ENCODE measurements at places on chromosomes 4 and X.

DNA sequence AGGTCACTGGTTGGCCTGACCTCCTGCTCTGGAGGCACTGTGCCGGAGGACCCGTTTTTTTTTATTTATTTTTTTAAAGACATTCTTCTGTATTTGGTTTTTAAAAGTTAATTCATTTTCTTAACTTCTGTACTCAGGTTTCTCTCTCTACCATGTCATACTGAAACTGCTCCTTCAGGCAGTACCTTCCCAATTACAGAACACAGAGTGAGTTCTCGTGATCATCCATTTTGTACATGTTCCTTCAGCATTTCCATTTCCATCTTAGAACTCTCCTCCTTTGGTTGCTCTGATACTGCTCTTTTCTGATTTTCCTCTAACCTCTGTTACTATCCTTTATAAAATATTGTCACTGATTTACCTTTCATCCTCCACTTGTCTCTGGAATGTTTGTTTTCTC is 17.9 kb downstream of the UBE2K start:
- no peak for DNase-seq

DNA sequence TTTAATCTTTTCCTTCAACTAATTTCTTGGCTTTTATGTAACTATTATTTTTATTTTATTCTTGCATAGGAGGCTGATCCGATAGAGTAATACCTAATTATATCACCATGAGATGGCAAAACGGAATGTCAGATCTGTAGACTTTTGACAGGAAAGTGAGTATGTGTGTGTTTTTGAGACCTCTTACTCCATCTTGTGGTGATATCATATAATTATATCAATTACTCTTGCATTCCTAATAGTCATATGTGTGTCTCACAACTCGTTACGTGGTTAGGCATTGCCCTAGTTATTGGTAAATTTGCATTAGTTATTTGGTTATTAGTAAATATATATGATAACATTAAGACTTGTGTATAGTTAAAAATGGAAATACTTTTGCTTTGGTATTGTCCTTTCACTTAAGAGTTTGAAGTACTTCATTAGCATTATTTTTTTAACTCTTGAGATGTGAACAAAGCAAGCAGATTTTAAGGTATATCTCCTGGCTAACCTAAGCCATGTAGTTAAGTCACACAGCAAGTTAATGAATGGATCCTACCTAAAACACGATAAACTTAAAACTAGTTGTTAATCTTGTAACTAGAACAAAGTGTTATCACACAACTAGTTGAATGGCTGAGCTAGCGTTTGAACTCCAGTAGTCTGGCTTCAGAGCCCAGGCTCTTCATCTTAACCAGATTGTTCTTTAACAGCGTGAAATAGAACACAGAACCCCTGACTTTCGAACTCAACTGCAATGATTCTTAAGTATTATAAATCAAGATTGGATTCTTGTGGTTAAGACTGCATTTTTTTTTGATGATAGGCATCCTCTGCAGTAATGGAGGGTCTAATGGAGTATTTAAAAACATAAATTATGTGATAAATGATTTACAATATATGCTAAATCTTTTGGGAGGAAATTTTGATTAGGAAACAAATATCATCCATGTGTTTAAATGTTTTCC is 67.1 kb downstream of the PGRMC2 start:
- no peak for DNase-seq

DNA sequence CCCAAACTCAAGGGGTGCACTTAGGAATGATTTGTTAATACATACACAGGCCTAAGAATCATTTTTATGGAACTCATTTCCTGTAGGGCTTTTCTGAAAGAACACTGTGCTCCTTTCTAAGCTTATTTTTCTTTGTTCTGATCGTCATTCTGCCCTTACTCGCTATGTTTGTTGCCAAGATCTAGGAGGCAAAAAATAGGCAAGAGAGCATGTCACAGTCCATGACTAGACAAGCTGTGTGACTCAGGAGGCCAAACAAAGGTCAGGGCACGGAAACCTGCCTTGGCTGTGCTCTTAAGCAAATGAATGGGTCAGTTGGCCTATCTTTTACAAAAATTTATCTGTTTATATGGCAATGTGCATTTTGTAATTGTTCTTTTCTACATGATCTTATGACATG is 42.5 kb upstream of the C1GALT1C1 start:
- DNase-seq, result no peak

DNA sequence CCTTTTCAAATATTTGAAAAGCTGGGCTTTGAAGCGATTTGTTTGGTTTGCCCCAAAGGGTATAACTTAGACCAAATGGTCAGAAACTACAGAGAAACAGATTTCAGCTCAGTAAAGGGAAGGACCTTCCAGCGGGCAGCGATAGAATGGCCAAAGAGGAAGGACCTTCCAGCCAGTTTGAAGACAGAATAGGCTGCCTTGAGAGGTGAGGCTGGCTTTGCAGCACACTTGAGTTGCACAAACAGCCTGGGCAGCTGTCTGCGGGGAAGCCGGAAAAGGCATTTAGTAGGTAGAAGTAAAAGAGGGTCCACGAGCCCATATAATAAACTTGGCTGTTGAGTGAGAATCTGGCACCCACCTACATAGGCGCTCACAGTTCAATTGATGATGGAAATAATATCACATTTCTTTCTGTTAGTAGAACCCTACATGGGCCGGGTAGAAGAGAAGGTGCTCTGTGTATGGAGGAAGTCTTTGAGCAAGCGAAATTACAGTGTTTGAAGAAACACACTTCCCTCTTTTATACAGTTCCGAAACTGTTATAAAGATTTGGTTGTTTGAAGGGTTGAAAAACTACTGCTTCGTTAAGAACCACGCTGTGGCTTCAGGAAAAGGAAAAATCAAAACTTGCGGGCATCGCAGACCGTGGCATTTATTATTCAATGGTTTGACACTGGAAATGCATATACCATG is 75.0 kb upstream of the SORBS2 start:
- no peak for DNase-seq

GRCh38 chrX:44305921-44306320 is 37.6 kb downstream of the EFHC2 start:
- DNase-seq, result no peak

- no peak for DNase-seq
Observed at GRCh38 chr4:185591679-185592141, 56.4 kb upstream of the PDLIM3 start.

DNA sequence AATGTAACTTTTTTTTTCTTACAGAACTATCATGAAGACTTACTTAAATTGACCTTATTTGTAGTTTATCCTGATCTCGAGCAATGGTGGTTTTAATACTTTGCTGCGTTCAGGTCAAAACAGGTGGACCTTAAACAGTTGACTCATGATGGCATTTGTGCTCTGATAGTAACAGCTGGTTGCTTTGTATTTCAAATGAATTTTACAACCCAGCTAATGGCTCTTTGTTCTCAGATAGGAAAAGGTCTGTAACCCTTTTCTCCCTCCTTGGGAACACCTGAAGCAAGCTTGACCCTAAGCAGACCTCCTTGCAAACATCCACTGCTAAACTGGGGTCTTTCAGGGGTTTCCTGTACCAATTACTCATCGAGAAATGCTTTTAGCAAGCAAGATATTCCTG is 79.2 kb downstream of the F11 start:
- no peak for DNase-seq

- DNase-seq, result peak; percentile 2
Observed at GRCh38 chrX:45849261-45849862, 648.7 kb upstream of the DIPK2B start.

DNA sequence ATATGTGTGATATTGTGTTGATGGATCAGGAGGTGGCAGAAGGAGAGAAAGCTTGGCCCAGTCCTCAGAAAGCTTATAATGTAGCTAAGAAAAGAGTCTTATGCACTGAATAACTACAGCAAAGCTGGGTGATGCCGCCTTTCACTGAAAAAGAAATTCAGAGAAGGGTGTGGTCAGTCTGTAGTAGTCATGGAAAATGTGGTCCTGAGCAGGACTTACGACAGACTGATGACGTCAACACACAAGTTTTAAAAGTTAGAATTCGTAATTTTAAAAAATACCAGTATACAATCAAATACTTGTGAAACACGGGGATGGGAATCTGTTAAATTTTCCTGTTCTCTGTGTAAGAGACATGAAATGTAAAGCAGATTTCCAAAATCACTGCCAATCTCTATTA is 87.0 kb upstream of the RAPGEF2 start:
- DNase-seq, result no peak

DNA sequence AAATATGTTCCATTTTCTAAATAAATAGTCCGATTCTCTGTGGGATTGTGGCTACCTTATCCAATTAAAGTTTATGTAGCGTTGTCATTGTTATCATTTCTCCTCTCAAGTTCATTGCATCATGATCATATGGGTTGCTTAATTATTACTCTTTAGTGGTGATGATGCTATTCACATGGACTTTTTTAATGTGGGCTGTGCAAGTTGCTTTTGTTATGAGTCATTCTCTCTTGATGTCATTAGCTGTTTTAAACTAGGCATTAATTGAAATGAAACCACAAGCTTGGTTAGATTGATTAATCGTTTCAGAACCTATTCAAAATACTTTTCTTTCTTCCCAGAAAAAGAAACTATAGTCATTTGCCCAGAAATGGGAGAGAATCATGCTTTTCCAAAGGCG is 38.2 kb downstream of the NHS start:
- DNase-seq, result no peak
